ENCODE measurements at places on chromosomes 12 and 14.

DNA sequence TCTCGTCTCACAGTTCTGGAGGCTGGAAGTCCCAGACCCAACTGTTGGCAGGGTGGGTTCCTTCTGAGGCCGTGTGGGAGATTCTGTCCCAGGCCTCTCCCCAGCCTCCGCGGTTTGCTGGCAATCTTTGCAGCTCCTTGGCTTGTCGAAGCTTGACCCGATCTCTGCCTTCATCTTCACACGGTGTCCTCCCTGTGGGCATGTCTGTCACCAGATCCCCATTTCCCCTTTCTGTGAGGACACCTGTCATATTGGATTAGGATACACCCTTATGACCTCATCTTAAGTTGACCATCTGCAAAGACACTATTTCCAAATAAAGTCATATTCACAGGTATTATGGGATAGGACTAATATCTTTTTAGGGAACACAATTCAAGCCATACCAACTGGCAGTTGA is 22.6 kb upstream of the LRP1-AS start:
- no peak for DNase-seq

GRCh38 chr12:75712223-75712622 is 200.8 kb upstream of the KRR1 start:
- DNase-seq = no peak

GRCh38 chr12:79531518-79531917 is 159.2 kb downstream of the PAWR start:
- DNase-seq = no peak

DNA sequence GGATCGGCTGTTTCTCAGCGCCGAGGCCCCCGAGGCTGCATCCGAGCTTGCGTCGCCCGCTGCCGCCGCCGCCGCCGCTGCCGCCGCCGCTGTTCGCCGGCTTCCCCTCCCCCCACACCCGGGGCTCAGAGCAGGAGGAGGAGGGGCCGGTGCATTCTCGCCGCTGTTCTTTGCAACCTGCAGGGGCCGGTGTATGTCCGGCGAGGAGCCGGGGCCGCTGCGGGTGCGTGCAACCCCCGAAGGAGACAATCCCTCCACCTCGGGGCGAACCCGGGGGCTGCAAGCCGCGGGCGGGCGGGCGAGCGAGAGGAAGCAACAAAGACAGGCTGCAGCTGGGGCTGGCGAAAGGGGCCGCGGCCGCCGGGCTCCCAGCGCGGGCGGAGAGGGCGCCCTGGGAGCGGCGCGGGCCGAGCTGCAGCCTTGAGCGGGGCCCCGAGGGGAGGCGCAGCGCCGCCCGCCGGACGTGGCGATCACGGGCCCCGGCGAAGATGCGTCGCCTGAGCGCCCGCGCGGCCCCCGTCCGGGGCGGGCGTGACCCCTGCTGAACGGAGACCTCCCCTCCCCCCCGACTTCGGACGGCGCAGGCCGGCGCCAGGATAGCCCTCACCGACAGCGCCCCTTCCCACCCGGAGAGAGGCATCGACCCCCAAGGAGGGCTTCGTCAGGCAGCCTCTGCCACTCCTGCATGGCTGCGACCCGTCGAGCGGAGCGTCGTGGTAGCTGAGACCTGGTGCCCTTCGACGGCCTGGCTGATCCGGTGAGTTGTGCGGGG is 702 bp downstream of the FAM222A start:
- peak; percentile 32 for DNase-seq

GRCh38 chr12:54795644-54796043 is 58.7 kb upstream of the MUCL1 start:
- DNase-seq = no peak

GRCh38 chr12:106861984-106862916 is 87.8 kb downstream of the RIC8B start:
- DNase-seq = no peak

DNA sequence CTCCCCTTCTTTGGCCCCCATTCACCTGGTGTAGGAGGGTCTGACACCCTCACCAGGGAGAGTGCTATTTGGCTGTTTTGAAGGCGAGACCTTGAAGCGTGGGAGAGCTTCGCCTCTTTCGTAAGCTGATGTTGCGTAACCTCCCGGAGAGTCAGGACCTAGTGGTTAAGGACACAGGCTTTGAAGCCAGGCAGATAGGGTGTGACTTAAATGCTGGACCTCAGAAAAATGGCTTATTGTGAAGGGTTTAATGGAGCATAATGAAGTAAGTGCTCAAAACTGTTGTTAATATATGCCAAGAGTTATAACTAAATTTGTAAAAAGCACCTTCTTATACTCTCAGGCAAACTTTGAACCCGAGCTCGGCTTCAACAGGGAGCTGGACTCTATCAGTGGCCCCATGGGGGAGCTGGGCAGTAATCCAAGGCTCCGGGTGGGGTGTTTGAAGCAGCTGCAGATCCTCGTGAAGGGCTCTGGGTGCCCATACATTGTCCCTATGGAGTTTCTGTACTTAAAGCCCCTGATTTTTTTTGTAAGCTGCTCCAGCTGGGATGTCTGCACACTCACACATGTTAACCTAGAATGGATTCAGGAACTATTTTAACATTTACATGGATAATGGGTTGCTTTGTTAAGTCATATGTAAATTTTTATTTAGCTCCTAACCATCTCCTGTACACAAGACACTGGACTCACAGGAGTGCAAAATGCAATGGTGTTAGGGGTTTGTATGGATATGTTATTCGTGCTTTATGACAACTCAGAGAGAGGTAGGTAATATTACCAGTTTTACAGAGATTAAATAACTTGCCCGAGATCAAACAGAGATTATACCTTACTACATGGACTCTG is 26.0 kb downstream of the PPFIBP1 start:
- no peak for DNase-seq

DNA sequence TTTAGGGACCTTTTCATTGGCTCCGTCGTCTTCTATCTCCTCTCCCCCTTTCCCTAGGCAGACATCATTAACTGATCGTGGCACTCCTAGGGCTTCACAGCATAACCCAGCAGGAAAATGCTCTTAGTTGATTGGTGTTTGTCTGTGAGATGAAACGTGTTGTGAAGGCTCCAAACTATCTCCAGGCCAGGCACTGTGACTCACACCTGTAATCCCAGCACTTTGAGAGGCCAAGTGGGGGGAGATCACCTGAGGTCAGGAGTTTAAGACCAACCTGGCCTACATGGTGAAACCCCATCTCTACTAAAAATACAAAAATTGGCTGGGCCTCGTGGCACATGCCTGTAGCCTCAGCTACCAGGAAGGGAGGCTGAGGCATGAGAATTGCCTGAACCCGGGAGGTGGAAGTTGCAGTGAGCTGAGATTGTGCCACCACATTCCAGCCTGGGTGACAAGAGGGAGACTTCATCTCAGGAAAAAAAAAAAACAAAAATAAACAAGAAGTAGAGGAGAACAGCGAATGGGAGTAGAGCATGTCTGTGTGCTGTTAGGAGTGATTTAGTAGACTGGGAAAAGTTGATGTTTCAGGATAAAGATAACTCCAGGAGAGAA is 32.3 kb upstream of the WDR89 start:
- no peak for DNase-seq

DNA sequence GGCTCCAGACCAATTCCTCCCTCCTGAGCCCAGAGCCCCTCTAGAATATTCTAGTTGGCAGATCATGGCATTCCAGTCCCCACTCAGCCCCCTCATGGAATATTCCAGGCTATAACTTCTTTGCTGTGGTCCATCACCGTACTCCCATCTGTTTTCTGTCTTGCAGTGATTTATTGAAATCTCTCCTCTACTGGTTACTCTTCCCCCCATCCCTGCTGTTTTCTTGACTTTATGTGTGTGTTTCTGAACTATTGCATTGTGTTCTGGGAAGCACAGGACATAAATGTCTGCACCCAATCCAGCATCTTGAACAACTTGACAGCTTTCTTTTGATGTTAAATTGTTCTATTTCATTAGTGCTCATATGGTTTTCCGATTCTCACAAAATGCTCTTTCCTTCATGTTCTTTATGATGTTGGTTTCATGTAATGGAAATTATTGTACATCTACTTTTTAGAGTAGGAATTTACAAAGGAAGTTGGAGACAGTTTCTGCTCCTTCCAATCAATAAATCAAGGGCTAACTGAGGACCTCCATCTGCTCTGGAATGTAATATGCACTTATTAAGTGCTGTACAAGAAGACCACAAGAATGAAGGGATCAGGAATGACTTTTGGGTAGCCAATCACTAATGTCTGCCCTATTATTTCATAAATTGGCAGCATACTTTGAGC is 26.3 kb downstream of the PDE6H start:
- no peak for DNase-seq

DNA sequence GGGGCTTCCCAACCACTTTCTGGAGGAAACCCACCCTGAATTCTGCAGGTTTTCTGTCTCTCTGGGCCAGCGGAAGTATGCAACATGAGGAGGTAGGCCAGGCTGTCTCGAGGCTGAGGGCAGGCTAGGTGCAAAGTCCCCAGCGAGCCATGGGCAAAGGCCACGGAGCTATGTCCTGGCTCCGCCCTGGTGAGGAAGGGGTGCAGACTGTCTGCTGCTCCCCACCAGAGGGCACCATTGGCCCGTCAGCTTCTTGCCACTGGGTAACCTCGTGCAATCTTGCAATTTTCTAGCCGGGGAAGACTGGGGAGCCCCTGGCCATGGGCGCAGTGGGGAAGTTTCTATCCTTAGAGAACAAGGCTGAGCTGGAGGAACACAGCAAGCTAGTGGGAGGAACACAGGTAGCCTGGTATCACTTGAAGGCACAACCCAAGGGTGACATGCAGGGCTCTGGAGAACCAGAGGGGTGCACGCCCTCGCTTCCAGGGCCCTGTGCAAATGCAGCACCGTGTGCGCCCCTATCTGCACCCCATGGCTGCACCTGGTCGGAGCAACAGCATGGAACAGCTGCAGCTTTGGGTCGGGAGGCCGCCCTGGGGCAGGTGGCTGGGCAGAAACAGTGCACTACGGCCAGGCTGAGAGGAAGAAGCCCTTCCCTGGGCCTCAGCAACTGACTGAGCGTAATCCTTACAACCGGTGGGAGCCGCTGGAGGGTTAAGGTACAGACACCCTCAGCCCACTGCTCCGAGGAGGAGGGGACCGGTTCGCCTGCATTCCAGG is 27.6 kb upstream of the RPLP0 start:
- peak; percentile 83 for DNase-seq

DNA sequence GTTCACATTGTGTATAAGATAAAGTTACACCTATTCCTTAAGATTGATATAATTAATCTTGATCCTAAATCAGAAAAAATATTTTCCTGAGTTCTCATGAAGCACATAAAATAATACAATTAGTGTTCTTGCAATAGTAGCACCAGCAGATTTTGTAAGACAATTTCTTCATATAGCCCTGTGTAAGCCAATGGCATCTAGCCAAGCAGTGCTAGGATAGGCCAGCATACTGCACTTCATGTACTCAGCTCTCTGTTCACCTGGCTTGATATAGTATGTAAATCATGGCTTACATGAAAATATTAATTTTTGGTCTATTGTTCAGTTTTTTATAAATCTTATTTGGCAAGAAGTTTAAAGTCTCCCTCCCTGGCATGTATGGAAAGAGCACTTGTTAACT is 1.9 kb downstream of the KLRF2 start:
- DNase-seq = no peak

GRCh38 chr14:105215602-105216001 is 32.7 kb upstream of the BTBD6 start:
- DNase-seq = no peak

DNA sequence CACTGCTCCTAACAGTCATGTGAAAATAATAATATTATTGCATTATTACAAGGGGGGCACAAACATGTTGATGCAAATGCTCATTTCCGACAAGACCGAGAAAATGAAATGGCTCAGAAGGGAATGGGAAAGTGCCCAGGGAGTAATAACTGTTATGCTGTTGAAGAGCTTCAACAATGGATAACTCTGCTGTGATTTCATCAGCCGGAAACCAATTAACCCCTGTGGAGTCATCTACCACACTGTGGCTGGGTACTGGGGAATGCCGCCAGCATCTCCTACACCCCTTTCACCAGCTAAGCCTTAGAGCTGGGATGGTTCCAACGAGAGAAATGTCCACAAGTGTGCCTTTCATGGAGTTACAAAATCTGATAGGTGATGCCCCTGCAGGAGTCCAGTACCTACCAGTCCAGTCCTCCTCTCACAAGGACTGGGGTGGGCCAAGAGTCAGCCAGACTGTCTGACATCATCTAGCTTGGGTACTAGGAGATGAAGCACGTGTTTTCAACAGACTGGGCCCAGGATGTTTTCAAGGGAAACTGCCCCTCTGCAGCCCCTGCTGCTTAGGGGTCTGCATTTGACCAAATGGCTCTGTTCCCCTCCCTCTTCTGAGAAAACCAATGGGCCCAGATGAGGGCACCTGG is 509.3 kb upstream of the CCDC196 start:
- DNase-seq = no peak

DNA sequence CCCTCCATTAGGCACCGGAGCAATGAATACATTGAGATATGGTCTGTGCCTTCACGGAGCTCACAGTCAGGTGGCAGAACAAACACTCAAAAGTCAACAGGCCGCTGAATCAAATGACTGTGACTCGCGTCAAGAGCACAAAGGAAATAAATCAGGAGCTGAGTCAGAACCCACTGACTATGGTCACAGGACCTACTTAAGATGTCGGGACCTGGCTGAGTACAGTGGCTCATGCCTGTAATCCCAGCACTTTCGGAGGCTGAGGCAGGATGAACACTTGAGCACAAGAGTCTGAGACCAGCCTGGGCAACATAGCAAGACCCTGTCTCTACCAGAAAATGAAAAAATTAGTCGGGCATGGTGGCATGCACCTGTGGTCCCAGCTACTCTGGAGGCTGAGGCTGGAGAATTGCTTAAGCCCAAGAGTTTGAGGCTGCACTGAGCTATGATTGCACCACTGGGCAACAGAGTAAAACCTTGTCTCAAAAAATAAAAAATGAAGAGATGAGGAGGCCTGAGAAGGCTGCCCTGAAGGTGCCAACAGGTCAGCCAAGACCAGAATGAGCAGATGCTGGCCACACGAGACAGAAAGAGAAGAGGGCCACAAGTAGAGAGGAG is 19.9 kb downstream of the TMEM233 start:
- DNase-seq = no peak

DNA sequence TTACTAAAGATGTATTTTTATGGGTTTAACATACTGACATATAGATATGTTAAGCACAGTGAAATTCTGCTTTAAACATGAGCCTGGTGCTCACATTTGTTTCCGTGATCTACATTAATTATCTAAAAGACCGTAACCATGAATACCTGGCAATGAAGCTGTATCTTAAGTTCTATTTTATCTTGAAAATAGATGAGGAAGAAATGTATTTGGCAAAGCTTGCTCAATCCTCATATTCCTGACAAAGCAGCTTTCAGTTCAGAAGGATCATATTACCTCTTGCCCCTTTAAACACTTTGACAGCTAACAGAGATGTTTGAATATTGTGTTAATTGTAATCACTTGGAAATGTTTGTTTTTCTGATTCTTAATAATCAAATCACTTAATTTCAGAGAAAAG is 9.8 kb downstream of the EPYC start:
- no peak for DNase-seq

DNA sequence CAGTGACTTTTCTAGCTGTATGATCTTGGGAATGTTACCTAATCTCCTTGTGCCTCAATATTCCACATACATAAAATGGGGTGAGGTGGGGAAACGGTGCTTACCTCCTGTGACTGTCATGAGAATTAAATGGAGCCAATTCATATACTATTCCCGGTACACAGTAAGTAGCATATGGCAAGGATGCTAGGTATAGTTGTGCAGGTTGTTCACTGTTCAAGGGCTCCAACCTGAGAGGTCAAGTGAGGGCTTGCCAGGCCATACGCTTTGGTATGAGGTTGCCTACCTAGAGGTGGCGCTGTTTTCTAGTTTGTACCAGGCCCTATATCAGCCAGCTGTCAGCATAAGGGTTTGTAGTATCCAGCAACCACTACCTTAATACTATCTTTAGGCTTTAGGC is 3.6 kb upstream of the BATF start:
- no peak for DNase-seq

GRCh38 chr12:102120564-102120873 is 536 bp downstream of the PARPBP start:
- no peak for DNase-seq

GRCh38 chr12:29611906-29612305 is 114.4 kb upstream of the OVCH1 start:
- no peak for DNase-seq

All from stimulated activated CD8-positive, alpha-beta memory T cell treated with anti-CD3 and anti-CD28 coated beads, Interleukin-7, amount 100 ng/mL, for 24 hours (primary cell).